ENCODE measurements at places on chromosomes 2 and 18.

DNA sequence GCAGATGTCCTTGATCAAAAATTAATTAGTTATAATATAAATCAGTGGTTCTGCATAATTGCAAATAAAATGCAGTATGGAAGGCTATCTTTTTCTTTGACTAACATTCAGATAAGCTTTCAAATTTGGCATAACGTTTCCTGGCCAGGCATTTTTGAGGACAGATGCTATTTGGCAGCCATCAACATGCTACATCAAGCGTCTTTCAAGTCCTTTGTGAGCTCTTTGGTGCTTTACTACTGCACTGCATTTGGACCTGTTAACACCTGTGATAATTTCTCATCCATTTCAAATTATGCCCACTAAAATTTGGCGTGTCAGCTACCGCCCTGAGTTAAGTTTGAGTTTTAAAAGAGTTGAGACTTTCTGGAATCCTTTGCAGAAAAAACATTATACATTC lies 545.7 kb downstream of the STK39 start:
- DNase-seq = no peak

GRCh38 chr2:231486851-231487596 lies 22.7 kb upstream of the NCL start:
- DNase-seq = no peak

- DNase-seq = no peak
These were observed 31.8 kb downstream of the TMEM17 start for GRCh38 chr2:62474176-62474575.

GRCh38 chr2:42274863-42275262 lies 86.2 kb downstream of the COX7A2L start:
- no peak for DNase-seq

GRCh38 chr2:70181363-70181956 lies 9.4 kb downstream of the C2orf42 start:
- DNase-seq = no peak
